ENCODE measurements at places on chromosomes 3 and 15. TPM values are rescaled to one million over a fixed set of nuclear protein-coding genes. Genes with fewer than 3 reads are reported as not detected.

The DISP2 gene
- 0.03 TPM for total RNA-seq

The APEH gene
- 136 TPM for total RNA-seq

The DNAJC13 gene
- 43.1 TPM for total RNA-seq

The KCNH8 gene
- total RNA-seq = 0.19 TPM

The CCDC39 gene
- total RNA-seq = 0.29 TPM

The PRTG gene
- not detected for total RNA-seq

The PLEKHO2 gene
- total RNA-seq = 22.7 TPM

DNA sequence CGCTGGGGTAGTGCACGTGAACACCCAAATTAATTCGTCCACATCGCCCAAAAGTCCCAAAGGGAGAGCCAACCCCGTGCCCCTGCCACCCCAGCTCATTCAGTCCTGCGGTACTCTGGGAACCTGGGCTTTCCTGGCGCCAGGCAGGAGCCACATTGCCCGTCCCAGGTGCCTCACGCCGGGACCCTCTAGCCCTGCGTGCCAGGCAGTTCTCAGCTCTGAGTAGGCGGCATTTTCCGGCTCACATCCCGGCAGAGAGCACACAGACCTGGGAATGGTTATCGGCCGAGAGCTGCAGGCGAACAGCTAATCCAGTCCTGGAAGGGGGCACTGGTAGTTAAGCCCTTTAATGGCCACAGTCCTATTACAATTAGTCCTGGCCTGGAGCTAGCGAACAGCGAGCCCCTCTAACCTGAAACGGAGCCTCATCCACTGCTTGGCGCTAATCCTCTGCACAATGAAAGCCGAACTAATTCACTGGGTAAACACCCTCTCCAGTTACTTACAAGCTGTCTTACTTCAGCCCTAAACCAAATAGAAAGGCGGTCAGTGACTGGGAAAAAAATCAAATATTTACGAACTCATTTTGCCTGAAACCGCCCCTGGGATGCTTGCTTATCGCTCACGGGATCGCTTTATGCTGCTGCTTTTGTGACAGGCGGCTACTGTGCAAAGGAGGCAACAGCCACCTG, 254.6 kb upstream of the SOX14 start:
- no peak overlapping the region for H3K27ac ChIP-seq
- no peak for DNase-seq

GRCh38 chr15:67242708-67243111, 11.8 kb downstream of the AAGAB start:
- H3K27ac ChIP-seq = no peak overlapping the region
- peaks cover 45% of the 10 kb centered on the region for H3K4me1 ChIP-seq
- no peak overlapping the region for H3K4me3 ChIP-seq

GRCh38 chr3:107990433-107990832, 100.4 kb downstream of the CD47 start:
- no peak for DNase-seq
- peaks cover 31% of the 10 kb centered on the region for H3K4me1 ChIP-seq
- no peak overlapping the region for H3K4me3 ChIP-seq
- no peaks in the 10 kb centered on the region for H3K27me3 ChIP-seq
- H3K27ac ChIP-seq = no peak overlapping the region

GRCh38 chr3:99957151-99957796, 139.6 kb downstream of the CMSS1 start:
- no peak overlapping the region for H3K4me3 ChIP-seq
- no peaks in the 10 kb centered on the region for H3K36me3 ChIP-seq
- H3K27me3 ChIP-seq = no peaks in the 10 kb centered on the region

DNA sequence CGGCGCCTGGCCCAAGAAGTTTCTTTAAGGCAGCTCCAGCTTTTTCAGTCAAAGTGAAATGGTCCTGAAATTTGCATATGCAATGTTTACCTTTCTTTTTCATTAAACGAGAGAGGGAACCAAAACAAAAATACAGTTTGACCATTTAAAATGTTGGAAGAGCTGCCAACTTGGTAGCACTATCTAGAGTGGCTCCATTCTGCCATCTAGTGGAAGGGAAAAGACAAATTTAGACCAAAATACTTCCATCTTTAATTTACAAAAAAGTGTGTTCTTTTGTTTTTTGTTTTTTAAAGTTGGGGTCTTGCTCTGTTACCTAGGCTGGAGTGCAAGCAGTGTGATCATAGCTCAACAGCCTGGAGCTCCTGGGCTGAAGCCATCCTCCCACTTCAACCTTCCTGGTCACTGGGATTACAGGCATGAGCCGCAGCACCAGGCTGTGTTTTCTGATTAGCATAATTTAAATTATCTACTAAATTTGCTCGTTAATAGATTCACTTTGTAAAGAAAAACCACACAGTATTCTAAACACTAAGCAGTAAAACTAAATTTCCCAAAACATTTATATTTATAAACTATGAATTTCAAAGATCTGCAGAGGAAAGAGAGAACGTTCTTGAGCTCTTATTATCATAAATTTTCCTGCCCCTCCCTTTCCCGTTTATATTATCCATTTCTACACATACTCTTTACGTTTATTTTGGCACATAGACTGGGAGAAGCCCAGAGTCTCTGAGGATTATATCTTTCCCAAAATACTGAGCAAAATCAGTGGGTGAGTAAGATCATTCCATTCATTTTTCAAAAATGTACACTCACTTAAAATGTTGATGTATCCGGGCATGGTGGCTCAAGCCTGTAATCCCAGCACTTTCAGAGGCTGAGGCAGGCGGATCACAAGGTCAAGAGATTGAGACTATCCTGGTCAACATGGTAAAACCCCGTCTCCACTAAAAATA, 15.4 kb upstream of the RFC4 start:
- H3K36me3 ChIP-seq = no peaks in the 10 kb centered on the region
- DNase-seq = peak; percentile 49
- peaks cover 13% of the 10 kb centered on the region for H3K4me1 ChIP-seq
- no peak overlapping the region for H3K27ac ChIP-seq
- H3K27me3 ChIP-seq = no peaks in the 10 kb centered on the region

GRCh38 chr3:14837878-14838258, 19.1 kb downstream of the FGD5 start:
- no peak overlapping the region for H3K4me3 ChIP-seq
- DNase-seq = no peak
- H3K36me3 ChIP-seq = no peaks in the 10 kb centered on the region

DNA sequence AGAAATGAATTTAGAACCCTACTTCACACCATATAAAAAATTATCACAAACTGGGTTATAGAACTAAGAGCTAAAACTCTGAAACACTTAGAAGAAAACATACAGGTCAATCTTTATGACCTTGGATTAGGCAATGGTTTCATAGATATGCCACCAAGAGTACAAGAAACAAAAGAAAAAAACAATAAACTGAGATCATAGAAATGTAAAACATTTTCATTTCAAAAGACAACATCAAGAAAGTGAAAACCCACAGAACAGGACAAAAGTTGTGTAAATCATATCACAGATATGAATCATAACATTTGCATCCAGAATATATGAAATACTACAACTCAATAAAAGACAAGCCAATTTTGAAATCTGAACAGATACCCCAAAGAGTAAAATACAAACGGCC, 72.4 kb downstream of the TBL1XR1 start:
- H3K4me1 ChIP-seq = peaks cover 59% of the 10 kb centered on the region
- H3K36me3 ChIP-seq = no peaks in the 10 kb centered on the region
- no peaks in the 10 kb centered on the region for H3K27me3 ChIP-seq
- DNase-seq = no peak
- H3K27ac ChIP-seq = no peak overlapping the region

DNA sequence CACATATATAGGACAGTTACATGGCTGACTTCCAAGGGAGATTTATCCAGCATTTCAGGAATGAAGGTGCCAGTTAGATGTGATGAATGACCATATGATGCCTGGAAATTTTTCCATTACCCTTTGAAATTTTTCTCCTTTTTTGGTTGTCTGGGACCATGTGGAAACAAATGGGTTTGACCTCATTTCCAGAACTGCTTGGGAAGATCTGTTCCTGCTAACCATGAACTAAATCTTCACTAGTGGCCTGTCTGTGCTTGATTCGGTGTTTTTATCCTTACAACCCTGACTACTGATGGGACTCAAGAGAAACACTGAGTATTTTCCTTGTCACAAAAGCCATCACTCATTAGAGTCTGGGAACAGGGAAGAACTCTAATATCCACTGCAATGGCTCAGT, 409.4 kb downstream of the PDCD6IP start:
- H3K4me3 ChIP-seq = no peak overlapping the region
- H3K27ac ChIP-seq = no peak overlapping the region
- no peak for DNase-seq
- no peaks in the 10 kb centered on the region for H3K36me3 ChIP-seq
- H3K4me1 ChIP-seq = no peaks in the 10 kb centered on the region

DNA sequence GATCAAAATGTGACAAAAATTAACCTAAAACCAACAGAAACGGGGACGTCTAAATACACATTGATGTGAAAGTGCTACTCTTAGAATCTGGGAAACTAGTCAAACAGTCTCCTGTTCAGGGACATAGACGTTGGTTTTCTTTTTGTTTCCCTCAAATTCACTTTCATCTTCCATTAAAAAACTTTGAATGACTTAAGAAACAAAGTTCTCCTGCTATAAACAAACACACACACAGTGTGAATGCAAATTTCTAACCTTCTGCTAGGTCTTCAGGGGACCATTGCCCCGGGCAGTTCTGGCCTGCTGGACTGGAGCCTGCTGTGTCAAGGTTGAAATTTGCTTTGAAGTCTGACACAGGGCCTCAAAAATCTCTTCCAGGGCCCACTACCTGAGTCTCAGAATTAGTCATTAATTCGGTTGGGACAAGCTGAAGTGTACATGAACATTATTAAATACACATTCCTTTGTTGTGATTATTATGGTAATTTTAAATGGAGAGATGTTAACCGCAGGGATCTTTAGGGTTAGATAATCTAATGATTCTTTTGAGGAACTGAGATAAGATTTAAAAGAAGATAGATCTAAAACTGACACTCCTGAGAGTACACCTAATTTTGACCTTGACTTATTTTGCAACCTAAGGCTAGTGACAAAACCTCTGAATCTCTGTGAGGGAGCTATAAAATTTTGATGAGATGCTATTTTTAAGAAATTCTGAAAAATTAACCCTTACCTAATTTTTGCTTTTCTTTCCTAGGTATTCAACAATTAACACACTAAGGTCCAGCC, 1260.4 kb downstream of the ROBO1 start:
- DNase-seq = no peak
- no peak overlapping the region for H3K27ac ChIP-seq
- no peaks in the 10 kb centered on the region for H3K4me1 ChIP-seq
- H3K4me3 ChIP-seq = no peak overlapping the region
- no peaks in the 10 kb centered on the region for H3K27me3 ChIP-seq
- H3K36me3 ChIP-seq = no peaks in the 10 kb centered on the region

DNA sequence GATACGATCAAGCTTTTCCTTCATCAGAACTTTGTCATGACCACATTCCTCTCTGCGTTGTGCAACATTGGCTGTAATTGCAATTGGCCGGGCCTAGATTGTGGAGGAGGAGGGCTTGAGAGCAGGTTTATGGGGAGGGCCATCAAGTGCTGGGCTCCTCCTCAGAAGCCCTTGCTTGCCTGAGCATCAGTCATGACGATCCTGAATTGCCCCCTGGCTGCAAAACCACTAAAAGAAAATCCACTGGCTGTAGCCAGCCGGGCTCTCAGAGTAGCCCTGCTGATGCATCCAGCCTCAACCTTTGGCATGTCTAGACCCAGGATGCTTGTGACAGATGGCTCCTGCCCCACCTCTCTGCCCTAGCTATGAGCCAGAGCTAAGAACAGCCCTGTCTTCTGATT, 13.4 kb upstream of the TRH start:
- no peaks in the 10 kb centered on the region for H3K36me3 ChIP-seq
- no peak overlapping the region for H3K4me3 ChIP-seq
- no peak for DNase-seq
- H3K27me3 ChIP-seq = no peaks in the 10 kb centered on the region
- H3K27ac ChIP-seq = no peak overlapping the region

DNA sequence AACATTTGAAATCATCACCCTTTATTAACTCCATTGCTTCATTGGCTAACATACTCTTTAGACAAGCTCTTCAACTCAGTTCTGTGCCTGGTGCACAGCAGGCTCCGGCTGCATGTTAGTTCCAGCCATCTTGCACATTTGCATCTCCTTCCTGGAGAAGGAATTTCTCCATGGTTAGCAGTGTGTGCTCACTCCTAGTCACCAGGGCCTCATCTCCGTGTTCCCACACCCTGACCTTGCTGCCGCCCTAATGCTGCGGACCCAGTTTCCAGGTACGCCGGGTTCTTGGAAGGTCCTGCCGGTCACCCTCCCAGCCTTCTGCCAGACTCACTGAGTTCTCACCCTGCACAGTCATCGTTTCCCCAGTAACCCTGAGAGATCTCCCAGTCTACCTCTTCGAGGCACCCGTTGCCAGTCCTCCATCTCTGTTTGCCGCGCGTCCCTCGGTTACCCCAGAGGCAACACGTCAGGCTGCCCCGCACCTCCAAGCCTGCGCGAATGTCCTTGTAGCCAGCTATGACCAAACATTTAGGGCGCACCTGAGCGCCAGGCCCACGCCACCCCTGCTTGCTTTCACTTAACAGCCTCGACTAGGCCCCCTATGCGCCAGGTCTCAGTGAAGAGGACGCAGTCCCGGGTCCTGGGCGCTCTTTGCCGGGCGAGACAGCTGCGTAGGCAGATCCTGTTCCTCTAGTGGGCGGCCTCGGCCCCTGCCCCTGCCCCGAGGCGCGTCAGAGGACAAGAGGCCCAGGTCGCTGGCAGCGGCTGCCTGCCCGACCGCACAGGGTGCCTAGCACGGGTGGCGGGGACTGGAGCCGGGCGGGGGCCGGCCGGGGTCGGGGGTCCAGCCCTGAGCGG, 747 bp upstream of the ZNF592 start:
- H3K36me3 ChIP-seq = no peaks in the 10 kb centered on the region
- no peaks in the 10 kb centered on the region for H3K27me3 ChIP-seq
- H3K4me1 ChIP-seq = peaks cover 63% of the 10 kb centered on the region

DNA sequence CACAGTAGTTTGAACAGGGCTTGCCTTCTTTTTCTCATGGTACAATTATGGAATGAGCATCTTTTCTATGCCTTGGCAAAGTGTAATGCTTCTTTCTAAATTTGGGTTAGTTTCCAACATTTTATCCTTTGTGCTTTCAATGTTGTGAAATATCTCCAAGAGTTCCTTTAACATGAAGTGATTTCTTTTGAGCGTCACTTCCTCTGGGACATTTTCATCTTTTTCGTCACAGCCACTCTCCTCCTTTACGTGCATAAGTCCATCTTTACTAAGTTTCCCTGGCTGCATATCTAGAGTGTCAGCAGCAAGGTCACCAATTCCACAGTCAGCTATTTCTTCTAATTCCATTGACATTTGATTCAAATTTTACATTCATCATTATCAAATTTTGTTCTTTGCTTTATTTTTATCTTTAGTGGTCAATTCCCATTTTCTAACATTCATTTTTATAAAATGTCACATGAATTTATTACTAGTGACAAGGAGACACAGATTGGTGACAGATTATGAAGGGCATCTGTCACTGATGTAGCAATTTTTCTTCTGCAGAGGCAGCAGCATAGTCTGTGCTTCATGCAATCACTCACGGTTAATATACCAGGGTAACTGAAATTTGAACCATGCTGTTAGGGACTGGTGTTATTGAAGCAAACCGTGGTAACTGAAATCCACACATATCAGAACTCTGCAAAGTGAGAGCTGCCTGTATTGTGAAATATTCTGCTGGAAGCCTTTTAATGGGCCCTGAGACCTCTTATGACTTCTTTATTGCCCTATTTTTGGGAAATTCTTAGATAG, 126.5 kb upstream of the THBS1 start:
- no peak overlapping the region for H3K27ac ChIP-seq
- H3K4me3 ChIP-seq = no peak overlapping the region
- H3K4me1 ChIP-seq = no peaks in the 10 kb centered on the region
- no peak for DNase-seq
- no peaks in the 10 kb centered on the region for H3K27me3 ChIP-seq
- no peaks in the 10 kb centered on the region for H3K36me3 ChIP-seq

GRCh38 chr3:151228666-151229040, 25.6 kb upstream of the GPR171 start:
- no peak overlapping the region for H3K4me3 ChIP-seq
- DNase-seq = no peak
- no peak overlapping the region for H3K27ac ChIP-seq
- no peaks in the 10 kb centered on the region for H3K36me3 ChIP-seq

Measured in CD4-positive, alpha-beta memory T cell (primary cell).